ENCODE measurements at places on chromosomes 12 and 14. TPM values are rescaled to one million over a fixed set of nuclear protein-coding genes. Genes with fewer than 3 reads are reported as not detected.

Gene ESRRB
- 0.95 TPM for total RNA-seq

- DNase-seq: no peak
Observed at GRCh38 chr12:47378907-47379306, 299.1 kb upstream of the AMIGO2 start.

GRCh38 chr14:88668448-88669116 is 105.7 kb downstream of the ZC3H14 start:
- DNase-seq: no peak

GRCh38 chr14:99880651-99881420 is 87.6 kb downstream of the EML1 start:
- no peak for DNase-seq

DNA sequence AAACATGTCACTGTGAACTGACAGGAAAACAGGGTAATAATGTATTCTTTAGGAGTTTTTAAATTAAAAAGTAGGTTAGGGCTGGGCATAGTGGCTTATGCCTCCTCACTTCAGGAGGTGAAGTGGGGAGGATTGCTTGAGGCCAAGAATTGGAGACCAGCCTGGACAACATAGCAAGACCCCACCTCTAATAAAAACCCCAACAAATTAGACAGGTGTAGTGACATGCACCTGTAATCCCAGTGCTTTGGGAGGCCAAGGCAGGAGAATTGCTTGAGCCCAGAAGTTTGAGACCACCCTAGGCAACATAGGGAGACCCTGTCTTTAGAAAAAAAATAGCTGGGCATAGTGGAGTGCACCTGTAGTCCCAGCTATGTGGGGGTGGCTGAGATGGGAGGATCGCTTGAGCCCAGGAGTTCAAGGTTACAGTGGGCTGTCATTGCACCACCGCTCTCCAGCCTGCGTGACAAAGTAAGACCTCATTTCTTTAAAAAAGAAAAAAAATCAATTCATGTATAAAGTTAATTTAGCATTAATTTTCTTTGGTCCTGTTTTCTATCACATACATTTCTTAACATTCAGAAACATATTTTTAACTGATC is 20.4 kb downstream of the FBXO34 start:
- no peak for DNase-seq
